ENCODE measurements at places on chromosomes 7 and 10.

- no peak for DNase-seq
These were observed 558.7 kb downstream of the PTPRN2 start for GRCh38 chr7:158028971-158029370.

- no peak for DNase-seq
These were observed 516.1 kb downstream of the CCSER2 start for GRCh38 chr10:84844461-84844860.

- no peak for DNase-seq
These were observed at the start of gene TNS3 for GRCh38 chr7:47581804-47582763. TNS3 (minus strand) TSS chr7:47582111; CDS start chr7:47439636, 142,475 bp downstream.

DNA sequence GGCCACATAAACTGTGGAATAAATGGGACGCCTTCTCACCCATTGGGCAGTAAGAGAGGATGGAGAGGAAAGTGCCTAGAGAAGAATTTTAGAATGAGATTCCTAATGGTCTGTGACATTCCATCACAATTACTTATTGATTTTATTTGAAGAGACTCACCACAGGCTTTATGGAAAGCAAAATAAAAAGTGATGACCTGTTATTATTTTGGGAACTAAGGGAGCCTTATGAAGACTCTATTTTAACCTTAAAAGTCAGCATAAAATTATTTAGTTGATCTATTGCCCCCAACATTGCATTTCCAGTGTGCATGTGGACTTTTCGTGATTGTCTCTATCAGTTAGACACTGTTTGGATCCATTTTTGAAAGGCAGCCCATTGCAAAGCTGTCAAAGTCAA, 107.5 kb downstream of the PCLO start:
- no peak for DNase-seq

GRCh38 chr7:135716677-135717238, 11.2 kb downstream of the SLC13A4 start:
- peak; percentile 65 for DNase-seq

DNA sequence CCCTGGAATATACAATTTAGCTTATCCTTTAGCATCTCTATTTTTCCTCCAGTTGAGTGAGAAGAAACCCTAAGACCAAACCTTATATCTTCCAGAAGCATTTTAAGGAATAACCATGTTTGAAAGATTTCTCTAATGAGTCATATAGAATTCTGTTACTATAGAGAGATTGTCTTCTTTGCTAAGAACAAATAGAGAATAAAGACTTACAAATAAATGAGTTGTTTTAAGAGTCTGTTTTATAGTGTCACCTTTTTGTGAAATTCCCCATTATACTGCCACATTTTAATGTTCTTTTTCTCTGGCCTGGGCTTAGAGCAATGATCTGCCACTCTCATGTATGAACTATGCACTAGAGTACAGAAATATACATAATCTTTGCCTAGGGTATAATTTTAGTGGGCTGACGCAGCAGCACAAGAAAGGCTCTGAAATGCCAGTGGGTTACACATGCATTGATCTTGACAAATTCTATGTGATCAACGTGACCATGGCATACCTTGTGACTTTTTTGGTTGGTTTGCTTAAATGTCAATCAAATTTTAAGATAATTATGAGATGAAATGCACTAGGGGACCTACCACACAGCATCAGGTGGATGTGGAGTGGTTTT, 145.1 kb upstream of the MKLN1 start:
- DNase-seq: no peak

- DNase-seq: no peak
These were observed 117.2 kb upstream of the ADO start for GRCh38 chr10:62687230-62687748.

- no peak for DNase-seq
These were observed 195.7 kb upstream of the KLF6 start for GRCh38 chr10:3980660-3981059.

DNA sequence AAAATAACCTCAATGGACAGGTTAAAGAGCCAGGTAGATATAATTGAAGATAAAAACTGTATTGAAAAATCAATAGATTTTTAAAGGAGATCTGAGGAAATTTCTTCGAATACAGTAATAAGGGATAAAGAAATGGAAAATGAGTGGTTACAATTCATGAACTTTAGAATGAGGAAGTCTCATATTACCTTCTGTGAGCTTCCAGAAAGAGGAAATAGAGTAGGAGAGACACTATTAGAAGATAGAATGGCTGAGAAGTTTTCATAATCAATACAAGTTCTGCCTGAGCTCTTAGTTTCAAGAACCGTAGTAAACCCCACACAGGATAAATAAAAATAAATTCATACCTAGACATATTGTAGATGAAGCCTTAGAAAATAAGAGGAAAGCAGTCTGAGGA, 11.5 kb downstream of the SDK1 start:
- DNase-seq: no peak

GRCh38 chr7:12594122-12594897, 23.8 kb downstream of the SCIN start:
- no peak for DNase-seq

DNA sequence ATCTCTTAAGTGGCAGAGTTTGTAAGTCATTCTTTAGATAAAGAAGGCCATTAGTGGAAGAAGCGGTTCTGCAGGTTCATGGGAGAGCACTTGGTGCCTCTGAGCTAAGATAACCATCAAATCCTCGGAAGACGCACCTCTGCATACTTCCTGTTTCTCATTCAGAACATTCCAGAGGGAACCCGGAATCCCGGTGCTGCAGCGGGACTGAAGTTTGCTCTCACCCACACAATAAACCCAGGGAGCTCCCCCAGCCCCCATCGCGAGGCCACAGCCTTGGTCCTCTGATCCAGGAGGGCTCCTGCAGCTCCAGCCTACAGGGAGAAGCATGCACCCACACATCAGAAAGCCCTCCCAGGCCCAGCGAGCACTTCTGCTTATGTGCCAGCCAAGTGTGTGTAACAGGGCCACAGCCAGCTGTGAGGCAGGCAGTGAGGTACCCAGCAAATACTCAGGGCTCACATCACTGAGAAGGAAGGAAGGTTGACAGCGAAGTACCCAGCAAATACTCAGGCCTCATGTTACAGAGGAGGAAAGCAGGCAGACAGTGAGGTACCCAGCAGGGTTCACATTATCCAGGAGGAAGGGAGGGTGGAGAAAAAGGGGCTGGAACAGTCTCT, 142.4 kb downstream of the DIP2C start:
- DNase-seq: no peak

- no peak for DNase-seq
These were observed 122.7 kb upstream of the PDSS1 start for GRCh38 chr10:26574783-26575182.

DNA sequence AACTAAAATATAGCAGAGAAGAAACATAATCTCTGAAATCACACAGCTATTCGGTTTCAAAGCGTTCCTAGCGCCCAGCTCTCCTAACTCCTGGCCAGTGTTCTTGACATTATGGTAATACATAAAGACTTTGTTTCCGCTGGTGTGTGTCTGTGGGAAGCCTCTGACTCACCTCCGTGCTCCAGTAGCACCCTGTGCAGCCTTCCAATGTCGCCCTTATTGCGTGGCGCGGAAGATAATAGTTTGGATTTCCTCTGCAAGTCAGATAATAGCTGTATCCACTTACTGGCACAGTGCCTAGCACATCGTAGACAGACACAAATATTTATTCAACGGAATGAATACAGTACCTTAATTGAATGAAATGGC, 570 bp downstream of the BMS1 start:
- DNase-seq: peak; percentile 52

- no peak for DNase-seq
These were observed 29.0 kb downstream of the JAKMIP3 start for GRCh38 chr10:132094581-132095234.

GRCh38 chr10:103054621-103055020, 136.5 kb downstream of the CNNM2 start:
- no peak for DNase-seq

- DNase-seq: no peak
These were observed 33.9 kb downstream of the CCM2 start for GRCh38 chr7:45033931-45034290.

- DNase-seq: no peak
These were observed 683.9 kb downstream of the MAGI2 start for GRCh38 chr7:78769481-78770101.

GRCh38 chr10:35420044-35420443, 83.7 kb downstream of the CCNY start:
- DNase-seq: no peak

DNA sequence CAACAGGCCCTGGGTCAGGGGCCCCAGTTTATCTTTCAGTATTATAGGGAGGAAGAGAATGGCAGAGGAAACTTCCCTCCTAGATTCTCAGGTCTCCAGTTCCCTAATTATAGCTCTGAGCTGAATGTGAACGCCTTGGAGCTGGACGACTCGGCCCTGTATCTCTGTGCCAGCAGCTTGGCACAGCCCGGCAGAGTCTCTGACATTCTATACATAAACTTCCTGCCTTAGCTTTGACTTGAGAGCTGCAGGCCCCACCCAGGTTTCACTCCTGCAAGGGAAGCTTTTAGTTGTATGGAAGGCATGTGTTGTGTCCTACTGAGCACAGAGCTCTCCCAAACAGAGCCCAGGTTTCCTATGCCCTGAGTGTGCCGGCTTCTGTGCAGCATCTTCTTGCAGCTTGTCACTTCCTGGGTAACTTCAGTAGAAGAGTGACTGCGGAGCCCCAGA, 205.6 kb upstream of the PRSS58 start:
- no peak for DNase-seq

DNA sequence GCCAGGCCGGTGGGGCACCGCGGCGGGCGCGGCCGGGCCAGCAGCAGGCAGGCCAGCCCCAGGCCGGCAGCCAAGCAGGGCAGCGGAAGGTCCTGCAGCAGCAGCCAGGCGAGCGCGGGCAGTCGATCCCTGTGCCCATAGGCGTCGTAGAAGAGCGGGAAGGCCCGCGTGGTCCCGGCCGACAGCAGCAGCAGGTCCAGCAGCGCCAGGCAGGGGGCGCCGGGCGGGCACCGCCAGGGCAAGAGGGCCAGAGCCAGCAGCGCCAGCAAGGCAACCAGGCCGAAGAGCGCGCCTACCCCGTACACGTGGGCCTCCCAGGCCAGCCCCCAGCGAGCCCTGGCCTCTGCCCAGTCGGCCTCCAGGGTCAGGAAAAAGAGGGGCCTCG, 8.4 kb upstream of the RBM28 start:
- DNase-seq: no peak
